ENCODE measurements at places on chromosomes 3 and 15.

- no peak for DNase-seq
Measured at GRCh38 chr15:93025625-93025982, 63.4 kb downstream of the RGMA start.

DNA sequence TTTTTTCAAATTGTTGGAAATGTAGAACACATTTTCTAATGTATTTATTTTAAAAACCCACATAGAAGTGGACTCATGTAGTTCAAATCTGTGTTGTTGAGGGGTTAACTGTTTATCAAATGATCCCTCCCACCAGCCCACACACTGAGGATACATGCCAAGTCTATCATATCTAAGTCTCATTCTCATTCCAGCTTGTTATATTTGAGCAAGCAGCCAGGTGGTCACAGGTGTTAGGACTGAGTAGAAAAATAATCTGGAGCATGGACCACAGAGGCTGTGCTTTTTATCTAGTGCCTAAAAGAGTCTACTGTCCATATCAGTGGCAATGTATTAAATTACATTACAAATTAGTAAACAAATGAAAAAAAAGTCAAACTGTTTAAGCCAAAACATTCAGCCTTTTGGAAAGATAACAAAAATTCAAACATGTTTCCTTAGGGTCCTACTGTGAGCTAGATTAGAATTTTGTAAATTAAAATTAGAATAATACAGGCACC, 20.7 kb upstream of the SPESP1 start:
- no peak for DNase-seq

- no peak for DNase-seq
Measured at GRCh38 chr3:127418560-127419147, 130.8 kb upstream of the PRR20G start.

DNA sequence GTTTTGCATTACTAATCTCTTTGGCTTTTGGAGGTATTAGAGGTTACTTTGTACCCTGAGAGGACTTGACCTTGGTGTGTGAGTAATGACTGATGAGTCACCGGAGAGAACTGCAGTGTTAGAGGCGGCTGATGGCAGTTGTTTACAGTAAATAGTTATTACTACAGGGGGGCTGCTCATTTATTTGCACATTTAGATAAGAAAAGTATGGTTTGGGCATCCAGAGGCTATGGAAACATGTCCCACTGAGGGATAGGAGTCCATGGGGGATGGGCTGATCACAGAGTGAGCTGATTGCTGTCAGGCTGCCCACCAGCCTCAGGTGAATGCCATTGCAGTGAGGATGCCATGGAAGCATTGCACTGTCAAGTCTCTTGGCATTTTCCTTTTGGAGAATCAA, 17.3 kb upstream of the STAC start:
- no peak for DNase-seq

GRCh38 chr15:42358141-42358540, 1.2 kb upstream of the CAPN3 start:
- no peak for DNase-seq

GRCh38 chr15:58748852-58749531, 515 bp downstream of the ADAM10 start:
- no peak for DNase-seq

DNA sequence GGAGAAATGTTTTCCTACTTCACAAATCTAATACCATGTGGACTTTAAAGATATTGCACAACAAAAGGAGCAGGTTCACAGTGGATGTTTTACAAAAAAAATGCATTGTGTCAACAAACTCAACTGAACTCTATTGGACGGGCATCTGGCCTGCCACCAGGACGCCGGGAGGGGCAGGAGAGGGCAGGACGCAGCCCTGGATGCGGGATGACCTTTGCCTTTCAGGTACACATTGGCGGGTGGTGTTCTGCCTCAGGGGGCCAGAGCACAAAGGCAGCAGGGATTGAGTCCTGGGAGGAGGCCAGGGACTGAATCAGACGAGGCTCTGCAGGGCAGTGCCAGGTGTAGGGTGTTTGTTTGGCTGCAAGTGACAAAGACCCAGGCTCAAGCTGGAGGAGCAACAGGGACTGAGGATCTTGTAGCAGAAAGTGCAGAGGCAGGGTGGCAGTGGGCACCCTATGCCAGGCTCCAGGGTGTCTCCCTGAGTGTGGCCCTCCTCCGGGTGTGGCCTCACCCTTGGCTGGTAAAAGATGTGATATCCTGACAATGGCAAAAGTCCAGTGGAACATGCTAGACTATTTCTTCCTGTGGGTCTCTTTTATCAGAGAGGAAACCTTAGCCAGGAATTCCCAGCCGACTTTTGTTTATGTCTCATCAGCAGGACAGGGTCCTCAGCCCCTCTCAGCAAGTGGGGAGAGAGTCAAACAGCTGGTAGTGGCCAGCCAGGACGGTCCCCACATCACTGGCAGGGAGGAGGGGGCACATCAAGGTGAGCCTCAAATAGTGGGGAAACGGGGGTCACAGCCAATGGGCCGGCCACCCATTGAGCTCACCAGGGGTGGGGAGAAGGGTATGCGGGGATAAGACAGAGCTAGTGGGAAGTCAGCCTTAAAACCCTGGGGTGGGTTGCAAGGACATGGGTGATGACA, 29.7 kb upstream of the KLF13 start:
- DNase-seq, result no peak

GRCh38 chr3:43343185-43343584, 56.8 kb downstream of the SNRK start:
- no peak for DNase-seq

GRCh38 chr3:52333869-52334557, 17.9 kb downstream of the DNAH1 start:
- DNase-seq, result no peak

GRCh38 chr3:114686621-114687020, 392.8 kb downstream of the TIGIT start:
- no peak for DNase-seq

DNA sequence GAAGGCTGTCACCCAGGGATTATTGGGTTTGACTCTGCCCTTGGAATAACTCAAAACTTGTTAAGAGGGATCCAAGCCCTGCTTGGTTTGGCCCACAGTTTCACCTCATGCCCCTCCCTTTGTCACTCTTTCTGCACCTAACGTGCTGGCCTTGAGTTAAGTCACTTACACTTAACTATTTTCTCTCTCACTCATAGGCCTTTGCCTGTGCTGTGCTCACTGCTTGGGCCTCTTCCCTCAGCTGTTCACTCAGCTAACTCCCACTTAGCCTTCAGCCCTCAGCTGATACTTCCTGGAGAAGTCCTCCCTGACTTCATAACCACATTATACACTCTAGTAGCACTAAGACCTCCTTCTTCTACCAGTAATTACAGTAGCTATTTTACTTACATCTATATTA, 133.3 kb downstream of the CMSS1 start:
- no peak for DNase-seq
